Chondrocyte (in vitro differentiated cells): ENCODE measurements at places on chromosomes 5 and 9. TPM values are rescaled to one million over a fixed set of nuclear protein-coding genes. Genes with fewer than 3 reads are reported as not detected.

GRCh38 chr5:67416133-67416937, 219.7 kb upstream of the CD180 start:
- no peaks in the 10 kb centered on the region for H3K36me3 ChIP-seq
- no peak overlapping the region for H3K27ac ChIP-seq
- no peak overlapping the region for H3K4me3 ChIP-seq
- peaks cover 13% of the 10 kb centered on the region for H3K4me1 ChIP-seq
- H3K27me3 ChIP-seq = no peaks in the 10 kb centered on the region

DNA sequence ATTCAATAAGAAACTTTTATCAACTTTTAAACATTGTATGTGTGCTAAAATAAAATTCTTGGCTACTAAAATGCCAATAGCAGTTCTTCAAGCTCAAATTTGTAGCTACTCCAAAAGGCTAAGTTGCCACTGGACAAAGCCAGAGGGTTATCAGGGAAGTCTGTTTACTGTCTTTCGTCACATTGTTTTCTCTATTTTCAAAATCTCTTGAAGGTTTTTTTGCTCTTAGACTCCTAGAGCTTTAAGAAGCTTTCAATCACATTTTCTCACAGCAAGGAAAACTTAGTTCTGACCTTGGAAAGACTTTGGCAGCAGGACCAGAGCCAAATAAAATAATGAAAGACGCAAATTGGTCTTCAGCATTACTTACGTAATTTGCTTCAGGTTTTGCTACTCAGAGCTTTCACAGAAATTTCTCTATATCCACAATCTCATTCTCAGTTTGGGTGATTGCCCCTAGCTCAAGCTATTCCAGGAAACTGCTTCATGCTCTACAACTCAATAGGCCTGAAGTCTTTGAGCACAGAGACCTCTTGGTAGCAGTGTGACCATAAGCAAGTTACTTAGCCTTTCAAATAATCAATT, 257.7 kb downstream of the GABRG2 start:
- no peak overlapping the region for H3K27ac ChIP-seq
- H3K27me3 ChIP-seq = no peaks in the 10 kb centered on the region
- H3K4me3 ChIP-seq = no peak overlapping the region
- H3K36me3 ChIP-seq = no peaks in the 10 kb centered on the region

GRCh38 chr9:116081435-116082115, 72.0 kb upstream of the PAPPA start:
- no peaks in the 10 kb centered on the region for H3K36me3 ChIP-seq
- no peak overlapping the region for H3K27ac ChIP-seq
- H3K27me3 ChIP-seq = no peaks in the 10 kb centered on the region

Gene CCDC183
- 0.62 to 1.5 TPM (median 1.4 TPM) in 3 replicates for total RNA-seq

- no peak for DNase-seq
- H3K27me3 ChIP-seq = no peaks in the 10 kb centered on the region
- no peak overlapping the region for H3K4me3 ChIP-seq
- H3K4me1 ChIP-seq = no peaks in the 10 kb centered on the region
These were observed 1046.5 kb upstream of the ARRDC3 start for GRCh38 chr5:92429646-92430045.

Gene RASGEF1C
- not detected in 3 replicates for total RNA-seq

Gene GARNL3
- 8.9 to 10.0 TPM (median 8.9 TPM) in 3 replicates for total RNA-seq

- H3K4me1 ChIP-seq = peaks cover 28% of the 10 kb centered on the region
- peak overlapping the region; percentile 61 for H3K27ac ChIP-seq
- no peak for DNase-seq
- H3K36me3 ChIP-seq = peaks cover 1% of the 10 kb centered on the region
These were observed 96.0 kb downstream of the MEGF10 start for GRCh38 chr5:127386557-127386956.

GRCh38 chr5:8192840-8193239, 323.9 kb downstream of the MTRR start:
- no peak for DNase-seq
- no peak overlapping the region for H3K4me3 ChIP-seq
- H3K27me3 ChIP-seq = no peaks in the 10 kb centered on the region
- no peak overlapping the region for H3K27ac ChIP-seq
- no peaks in the 10 kb centered on the region for H3K36me3 ChIP-seq
- peaks cover 32% of the 10 kb centered on the region for H3K4me1 ChIP-seq

Gene SH3GL2
- 0.07 TPM in 1 of 3 replicates, not detected in the others for total RNA-seq

DNA sequence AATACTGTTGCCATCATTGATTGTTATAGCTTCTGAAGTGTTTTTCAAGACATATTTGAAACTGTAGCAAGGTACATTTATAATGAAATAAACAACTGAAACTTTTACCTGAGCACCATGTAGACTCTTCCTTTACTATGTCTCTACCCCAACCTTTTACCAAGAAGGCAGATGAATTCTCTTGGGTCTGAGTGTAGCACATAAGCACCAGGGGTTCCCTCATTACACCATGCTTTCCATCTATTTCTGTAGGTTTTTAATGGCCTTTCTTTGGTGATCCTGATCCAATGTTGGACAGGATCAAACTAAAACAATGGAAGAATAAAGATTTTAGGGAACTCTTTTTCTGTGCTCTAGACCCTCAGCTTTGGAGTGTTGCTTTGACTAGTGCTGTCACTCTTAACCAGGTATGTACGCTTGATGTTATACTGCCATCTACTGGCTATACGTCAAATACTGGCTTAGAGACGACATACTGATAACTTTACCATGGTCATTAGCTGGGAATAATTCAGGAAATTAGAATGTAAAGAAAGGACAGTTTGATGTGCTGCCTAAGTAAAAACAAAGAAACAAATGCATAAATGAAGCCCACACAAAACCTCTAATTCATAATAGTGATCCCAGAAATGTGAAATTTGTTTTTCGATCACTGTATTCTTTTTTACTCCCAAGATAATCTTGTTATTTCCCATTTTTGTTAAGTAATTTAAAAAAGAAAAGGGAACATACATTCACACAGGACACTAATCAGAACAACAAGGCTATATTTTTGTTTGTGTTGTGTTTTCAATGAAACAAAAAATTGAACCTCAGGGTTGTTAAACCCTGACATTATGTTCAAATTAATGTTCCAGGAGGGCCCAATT, 30.7 kb downstream of the IFNW1 start:
- no peak overlapping the region for H3K4me3 ChIP-seq
- DNase-seq = no peak
- H3K4me1 ChIP-seq = peaks cover 3% of the 10 kb centered on the region
- H3K27me3 ChIP-seq = peaks cover 16% of the 10 kb centered on the region
- H3K27ac ChIP-seq = no peak overlapping the region
- no peaks in the 10 kb centered on the region for H3K36me3 ChIP-seq

Gene IL4
- total RNA-seq = not detected in 3 replicates

Gene SPATA31D4
- total RNA-seq = not detected in 3 replicates

Gene AIF1L
- total RNA-seq = 4.1 to 33.1 TPM (median 30.1 TPM) in 3 replicates

DNA sequence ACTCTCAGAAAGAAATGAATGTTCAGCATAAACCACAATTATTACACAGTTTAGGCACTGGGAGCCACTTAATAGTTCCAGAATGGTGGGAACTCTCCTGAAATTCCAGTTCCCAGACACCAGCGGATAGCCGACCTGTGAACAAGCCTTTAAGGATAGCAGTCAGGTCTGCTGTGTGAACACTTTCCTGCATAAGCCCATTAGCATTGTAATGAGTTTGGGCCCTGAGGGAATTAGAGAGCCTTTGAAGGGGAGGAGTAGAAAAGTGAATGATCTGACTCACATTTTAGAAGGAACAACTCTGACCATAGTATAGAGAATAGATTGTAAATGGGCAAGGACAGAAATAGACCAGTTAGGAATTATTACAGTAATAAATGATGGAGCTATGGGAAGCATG, 189.1 kb downstream of the ADGRV1 start:
- H3K36me3 ChIP-seq = no peaks in the 10 kb centered on the region
- peaks cover 7% of the 10 kb centered on the region for H3K27me3 ChIP-seq
- H3K27ac ChIP-seq = no peak overlapping the region

Gene AUH
- total RNA-seq = 8.8 to 11.5 TPM (median 9.1 TPM) in 3 replicates

- H3K27ac ChIP-seq = no peak overlapping the region
- no peak overlapping the region for H3K4me3 ChIP-seq
- peaks cover 3% of the 10 kb centered on the region for H3K4me1 ChIP-seq
- no peaks in the 10 kb centered on the region for H3K36me3 ChIP-seq
- DNase-seq = no peak
These were observed 2.7 kb downstream of the ASTN2 start for GRCh38 chr9:117412006-117412715.

Gene RHOBTB3
- total RNA-seq = 67.1 to 75.4 TPM (median 75.2 TPM) in 3 replicates

Gene PCDHGB1
- 2.4 to 2.7 TPM (median 2.7 TPM) in 3 replicates for total RNA-seq

Gene PCDHB5
- 6.6 to 11.4 TPM (median 10.2 TPM) in 3 replicates for total RNA-seq

DNA sequence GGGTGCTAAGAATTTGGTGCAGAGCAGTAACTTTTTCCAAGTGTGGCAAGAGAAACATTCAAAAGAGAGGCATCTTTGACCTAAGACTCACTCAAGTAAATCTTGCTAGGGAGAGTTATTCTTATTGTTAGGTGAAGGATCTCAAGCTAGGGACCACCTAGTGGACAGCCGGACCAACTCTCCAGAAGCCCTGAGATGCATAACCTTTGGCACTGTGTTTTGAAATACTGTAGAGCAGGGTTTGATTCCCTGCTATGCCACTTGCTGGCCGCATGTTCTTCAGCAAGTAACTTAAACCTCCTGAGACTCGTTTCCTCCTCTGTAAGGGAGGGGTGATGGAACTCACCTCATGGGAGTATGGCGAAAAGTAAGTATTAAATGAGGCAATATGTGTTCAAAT, 336.1 kb upstream of the ADAMTSL1 start:
- H3K4me1 ChIP-seq = no peaks in the 10 kb centered on the region
- H3K27me3 ChIP-seq = no peaks in the 10 kb centered on the region
- H3K36me3 ChIP-seq = no peaks in the 10 kb centered on the region
- no peak for DNase-seq

DNA sequence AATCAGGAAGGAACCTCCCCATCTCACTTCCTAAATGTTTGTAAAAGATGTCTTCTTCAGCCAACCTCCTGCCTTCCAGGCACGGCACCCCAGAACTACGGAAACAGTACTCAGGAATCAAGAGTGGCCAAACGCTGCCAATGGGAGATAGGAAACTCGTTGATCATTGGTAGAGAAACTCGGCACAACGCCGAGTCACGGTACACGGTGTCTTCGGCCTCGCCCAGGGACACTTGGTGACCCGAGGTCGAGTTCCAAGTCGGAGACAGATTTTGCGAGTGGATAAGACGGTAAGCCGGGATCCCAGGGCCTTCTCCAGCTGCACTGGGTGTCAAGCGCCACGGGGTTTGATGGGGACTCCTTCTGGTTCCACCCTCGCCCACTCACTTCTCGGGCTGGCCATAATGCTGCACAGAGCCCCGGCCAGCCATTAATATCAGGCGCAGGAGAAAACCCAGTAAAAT, 343 bp downstream of the KIAA0825 start:
- peak overlapping the region; percentile 89 for H3K27ac ChIP-seq
- peaks cover 28% of the 10 kb centered on the region for H3K4me1 ChIP-seq
- H3K4me3 ChIP-seq = peak overlapping the region; percentile 91
- H3K36me3 ChIP-seq = no peaks in the 10 kb centered on the region

DNA sequence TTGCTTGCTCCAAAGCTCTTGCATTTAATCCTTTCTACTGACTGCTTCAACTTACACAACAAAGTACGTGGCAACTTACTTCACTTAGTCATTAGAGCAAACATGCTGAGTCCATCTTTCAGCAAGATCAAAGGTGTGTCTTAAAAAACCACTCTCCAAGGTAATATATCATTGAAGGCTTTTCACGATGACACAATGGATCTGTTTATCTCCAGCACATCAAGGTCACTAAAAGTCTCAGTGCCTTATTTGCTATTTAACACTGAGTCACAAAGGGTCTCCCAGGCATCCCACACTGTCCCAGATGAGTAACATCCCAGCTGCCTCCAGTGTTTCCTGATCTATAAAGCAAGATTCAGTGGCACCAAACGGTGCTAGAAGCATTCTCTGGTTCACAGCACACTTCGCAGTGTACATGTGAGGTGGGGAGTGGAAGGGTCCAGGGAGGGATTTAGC, 3.7 kb upstream of the CLK4 start:
- H3K27me3 ChIP-seq = no peaks in the 10 kb centered on the region
- no peak overlapping the region for H3K4me3 ChIP-seq
- peaks cover 1% of the 10 kb centered on the region for H3K36me3 ChIP-seq
- no peak for DNase-seq
- peaks cover 4% of the 10 kb centered on the region for H3K4me1 ChIP-seq

GRCh38 chr5:135989686-135990085, 34.9 kb upstream of the LECT2 start:
- H3K27ac ChIP-seq = no peak overlapping the region
- H3K36me3 ChIP-seq = no peaks in the 10 kb centered on the region
- no peaks in the 10 kb centered on the region for H3K27me3 ChIP-seq
- no peak overlapping the region for H3K4me3 ChIP-seq

GRCh38 chr5:9833871-9834270, 203.7 kb upstream of the TAS2R1 start:
- H3K4me3 ChIP-seq = no peak overlapping the region
- H3K27me3 ChIP-seq = no peaks in the 10 kb centered on the region
- DNase-seq = no peak
- no peak overlapping the region for H3K27ac ChIP-seq
- no peaks in the 10 kb centered on the region for H3K36me3 ChIP-seq
- peaks cover 12% of the 10 kb centered on the region for H3K4me1 ChIP-seq

GRCh38 chr9:136031741-136032730, 63.1 kb downstream of the NACC2 start:
- no peak for DNase-seq
- H3K4me3 ChIP-seq = no peak overlapping the region

Gene ZDHHC11
- total RNA-seq = 1.9 to 4.7 TPM (median 2.3 TPM) in 3 replicates

GRCh38 chr5:72448368-72448767, 58.8 kb downstream of the ZNF366 start:
- no peak overlapping the region for H3K4me3 ChIP-seq
- H3K27me3 ChIP-seq = no peaks in the 10 kb centered on the region
- no peak for DNase-seq

DNA sequence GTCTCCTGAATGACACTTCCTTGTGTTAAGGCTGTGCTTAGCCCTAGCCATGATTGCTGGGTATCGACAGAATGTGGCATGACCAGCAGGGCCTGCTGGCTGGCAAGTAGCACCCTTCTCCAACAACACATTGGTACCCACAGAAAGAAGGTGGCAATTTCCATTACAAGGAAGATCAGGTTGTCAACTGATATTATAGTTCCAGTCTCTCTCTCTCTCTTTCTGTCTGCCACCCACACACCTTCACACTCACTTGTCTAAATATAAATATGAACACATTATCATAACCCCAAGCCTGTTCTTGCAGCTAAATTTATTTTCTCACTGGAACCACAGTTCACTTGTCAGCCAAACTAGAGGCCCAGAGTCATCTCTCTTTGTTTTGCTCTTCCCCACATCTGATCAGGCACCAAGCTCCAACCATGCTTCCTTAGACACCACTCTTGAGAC, 408.1 kb upstream of the PIK3R1 start:
- H3K36me3 ChIP-seq = no peaks in the 10 kb centered on the region
